ENCODE measurements at places on chromosomes 12 and 14.

DNA sequence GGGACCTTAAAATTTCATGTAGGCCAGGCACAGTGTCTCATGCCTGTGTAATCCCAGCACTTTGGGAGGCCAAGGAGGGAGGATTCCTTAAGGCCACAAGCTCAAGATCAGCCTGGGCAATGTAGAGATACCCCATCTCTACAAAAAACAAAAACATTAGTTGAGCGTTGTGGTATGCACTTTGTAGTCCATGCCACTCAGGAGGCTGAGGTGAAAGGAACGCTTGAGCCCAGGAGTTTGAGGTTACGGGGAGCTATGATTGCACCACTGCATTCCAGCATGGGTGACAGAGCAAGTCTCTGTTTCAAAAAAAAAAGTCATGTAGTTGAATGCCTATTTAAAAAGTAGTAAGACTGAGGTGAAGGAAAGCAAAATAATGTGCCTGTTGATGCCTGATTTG, 83.5 kb downstream of the TTC6 start:
- no peak for DNase-seq

DNA sequence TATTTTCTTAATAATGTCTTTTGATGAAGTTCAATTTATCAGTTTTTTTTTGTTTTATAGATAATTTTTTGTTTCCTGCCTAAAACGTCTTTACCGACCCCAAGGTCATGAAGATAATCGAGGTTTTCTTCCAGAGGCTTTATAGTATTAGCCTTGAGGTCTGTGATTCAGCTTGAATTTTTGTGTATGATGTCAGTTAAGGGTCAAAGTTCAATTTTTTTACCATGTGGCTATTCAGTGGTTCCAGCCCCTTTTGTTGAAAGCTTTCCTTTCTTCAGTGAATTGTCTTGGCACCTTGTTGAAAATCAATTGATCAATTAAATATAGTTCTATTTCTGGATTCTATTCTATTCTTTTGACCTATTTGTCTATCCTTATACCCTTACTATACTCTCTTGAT, 3.2 kb upstream of the MGST1 start:
- no peak for DNase-seq

DNA sequence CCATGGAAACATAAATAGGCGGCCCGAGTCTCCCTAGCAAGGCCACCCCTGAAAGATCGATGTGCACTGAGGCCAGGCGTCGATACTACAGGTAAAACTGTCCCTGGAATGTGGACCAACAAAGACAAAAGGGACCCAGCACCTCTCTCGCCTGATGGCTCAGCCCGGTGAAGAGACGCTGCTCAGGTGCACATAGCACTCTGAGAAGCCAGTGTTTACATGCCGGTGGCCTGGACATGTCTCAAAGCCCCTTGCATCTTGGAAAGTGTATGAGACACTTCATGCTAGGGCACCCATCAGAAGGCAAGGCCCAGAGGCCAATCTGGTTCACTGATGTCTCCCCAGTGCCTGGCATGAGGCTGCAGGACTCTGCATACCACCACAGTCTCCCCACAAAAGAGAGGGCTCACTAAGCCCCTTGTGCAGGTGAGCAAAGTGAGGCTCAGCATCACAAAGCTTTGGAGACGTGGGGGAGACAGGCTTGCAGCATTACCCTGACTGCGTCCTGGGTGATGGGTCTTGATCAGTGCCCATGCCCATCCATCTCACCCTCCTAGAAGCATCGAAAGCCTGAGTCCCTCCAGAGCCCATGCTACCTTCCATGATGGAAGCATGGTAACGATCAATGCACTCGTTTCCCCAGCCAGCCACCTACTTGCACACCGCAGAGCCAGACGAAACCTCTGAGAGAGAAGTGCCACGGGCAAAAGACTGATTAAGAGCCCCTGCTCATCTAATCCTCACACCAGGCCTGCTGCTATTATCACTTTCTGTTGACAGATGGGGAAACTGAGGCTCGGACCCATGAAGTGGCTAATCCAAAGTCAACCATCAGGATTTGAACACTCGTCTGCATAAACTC, 16.1 kb downstream of the BCL11B start:
- DNase-seq, result no peak

DNA sequence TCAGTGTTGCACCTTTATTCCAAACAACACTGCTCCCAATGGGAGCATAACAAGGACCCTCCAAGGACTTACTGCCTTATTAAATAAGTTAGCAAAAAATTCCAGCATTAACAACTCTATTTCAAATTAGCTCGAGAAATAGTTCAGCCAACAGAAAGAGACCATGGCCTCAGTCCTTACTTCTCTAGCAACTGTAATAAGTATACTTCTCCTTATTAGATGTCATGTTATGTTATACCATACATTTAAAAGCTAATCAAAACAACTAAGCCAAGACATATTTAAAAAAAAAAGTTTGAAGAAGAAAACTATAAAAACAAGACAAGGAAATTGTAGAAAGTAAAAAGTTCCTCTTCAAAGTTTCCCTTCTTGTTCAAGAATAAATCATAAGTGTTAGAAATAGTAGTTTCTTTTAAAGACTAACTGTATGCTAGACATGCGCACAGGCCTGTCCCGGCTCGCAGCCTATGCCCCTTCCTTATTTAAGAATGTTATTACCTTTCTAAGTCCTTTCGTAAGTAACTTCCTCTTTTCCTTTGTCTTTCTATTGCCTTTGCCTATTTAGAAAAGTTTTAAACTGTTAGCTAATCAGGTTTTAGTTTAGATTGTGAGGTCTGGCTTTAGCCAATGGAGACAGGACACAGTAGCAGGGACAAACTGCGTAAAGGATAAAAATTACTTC, 68.6 kb downstream of the RESF1 start:
- DNase-seq, result no peak

GRCh38 chr12:1474574-1475153, 119.7 kb downstream of the FBXL14 start:
- no peak for DNase-seq

DNA sequence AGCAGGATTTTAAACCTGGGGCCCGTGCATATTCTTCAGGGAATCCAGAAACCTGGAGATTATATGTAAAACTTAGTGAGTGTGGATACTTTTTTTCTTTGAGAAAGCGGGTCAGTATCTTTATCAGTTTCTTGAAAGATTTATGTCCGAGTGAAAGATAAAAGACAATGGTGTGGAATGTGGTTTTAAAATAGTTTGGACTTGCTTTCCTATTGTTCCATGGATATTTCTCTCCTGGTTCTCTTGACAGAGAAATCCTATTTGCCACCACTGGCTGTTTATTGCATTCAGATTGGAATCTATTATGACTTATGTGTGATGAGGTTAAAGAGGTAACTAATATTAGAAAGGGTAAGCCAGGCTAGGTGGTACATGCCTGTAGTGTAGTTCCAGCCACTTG, 27.4 kb downstream of the KTN1 start:
- DNase-seq, result no peak

DNA sequence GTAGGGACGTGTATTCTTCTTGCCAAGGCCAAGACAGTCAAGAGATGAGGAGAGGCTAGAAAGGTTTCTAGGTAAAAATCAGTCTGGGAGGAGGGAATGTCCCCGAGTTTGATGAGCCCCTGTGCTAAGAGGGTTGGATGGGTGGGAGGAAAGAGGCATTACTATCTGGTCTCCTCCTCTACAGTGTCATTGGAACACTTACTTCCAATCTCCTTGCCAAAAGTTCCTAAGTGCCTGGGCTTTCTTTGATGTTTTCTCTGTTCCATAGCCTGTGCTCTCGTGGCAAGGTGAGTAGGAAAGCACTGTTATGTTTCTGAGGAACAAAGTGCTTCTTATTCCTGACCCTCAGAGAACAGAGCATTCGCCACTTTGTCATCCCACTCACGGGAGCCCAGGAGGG, at the start of gene RNASE13:
Gene RNASE13, minus strand, starts transcription at position 101 of the 400 bp plus-strand sequence. CDS start 519 bp downstream, outside the sequence.
- no peak for DNase-seq

- DNase-seq, result no peak
Observed at GRCh38 chr12:32183650-32184049, 77.0 kb downstream of the BICD1 start.

DNA sequence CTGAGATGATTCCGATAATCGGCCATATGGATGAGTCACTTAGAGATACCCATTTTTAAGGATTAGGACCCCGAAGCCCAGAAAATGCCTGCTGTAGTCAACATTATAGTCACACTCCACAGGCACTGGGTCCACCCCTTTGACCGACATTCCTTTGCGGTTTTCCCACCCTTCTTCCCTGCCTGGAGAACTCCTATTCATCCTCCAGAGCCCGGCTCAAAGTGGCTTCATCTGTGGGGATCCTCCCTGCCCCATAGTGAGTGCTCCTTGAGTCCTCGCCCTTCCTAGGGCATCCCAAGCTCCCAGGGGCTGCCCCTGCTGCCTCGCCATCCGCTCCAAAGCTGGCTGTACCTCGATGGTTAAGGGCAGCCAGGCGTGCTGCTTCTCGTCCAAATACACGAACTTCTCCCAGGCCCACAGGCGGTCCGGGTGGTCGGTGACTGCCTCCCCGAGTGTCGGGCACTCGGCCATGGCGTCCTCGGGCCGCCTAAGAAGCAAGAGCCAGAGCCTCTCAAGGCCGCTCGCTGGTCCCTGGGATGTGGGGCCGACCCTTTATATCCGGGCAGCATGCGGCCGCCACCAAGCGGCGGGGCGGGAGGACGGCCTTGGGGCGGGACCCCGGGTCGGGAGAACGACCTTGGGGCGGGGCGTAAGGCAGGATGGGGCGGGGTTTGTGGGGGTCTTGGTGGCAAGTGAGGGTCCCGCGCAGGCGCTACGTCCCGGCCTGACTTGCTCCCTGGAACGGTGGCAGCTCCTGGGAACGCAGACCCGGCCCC, at the start of gene TCL1A:
Gene TCL1A, minus strand, starts transcription at position 530 of the 776 bp plus-strand sequence. Its CDS starts 59 bp downstream, at position 471.
- no peak for DNase-seq

- no peak for DNase-seq
Observed at GRCh38 chr12:57753756-57754337, 1.1 kb upstream of the MARCHF9 start.

- no peak for DNase-seq
Observed at GRCh38 chr14:84671776-84672175, 858.2 kb upstream of the FLRT2 start.

- no peak for DNase-seq
Observed at GRCh38 chr12:101858361-101858760, 19.0 kb upstream of the DRAM1 start.

GRCh38 chr12:90287585-90287984, 578.9 kb upstream of the ATP2B1 start:
- DNase-seq, result no peak

GRCh38 chr14:43525658-43526057, 981.4 kb downstream of the FSCB start:
- no peak for DNase-seq

All from stimulated activated CD4-positive, alpha-beta T cell treated with anti-CD3 and anti-CD28 coated beads, Interleukin-1b, Interleukin-23, amount 100 ng/mL, for 1 hour (primary cell).